Stimulated activated CD8-positive, alpha-beta memory T cell treated with anti-CD3 and anti-CD28 coated beads, Interleukin-4, amount 100 ng/mL, for 48 hours (primary cell): ENCODE measurements at places on chromosomes 7 and 10.

DNA sequence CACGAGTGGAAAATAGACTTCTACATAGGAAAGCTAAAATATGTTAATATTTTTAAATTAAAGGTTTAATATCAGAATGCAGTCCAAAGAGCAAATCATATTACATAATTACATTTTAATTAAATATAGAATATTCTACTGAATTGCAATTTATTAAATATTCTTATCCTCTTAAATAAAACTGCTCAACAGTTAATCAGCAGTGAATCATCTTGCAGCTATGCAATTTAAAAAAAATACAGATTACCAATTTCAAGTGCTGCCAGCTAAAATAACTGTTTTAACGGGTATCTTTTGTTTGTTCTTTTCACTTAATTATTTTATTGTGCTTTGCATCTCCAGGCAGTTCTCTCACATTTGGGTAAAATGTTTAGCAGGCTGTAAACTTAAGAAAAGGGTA is 82.2 kb downstream of the ZNRF2 start:
- DNase-seq: no peak

DNA sequence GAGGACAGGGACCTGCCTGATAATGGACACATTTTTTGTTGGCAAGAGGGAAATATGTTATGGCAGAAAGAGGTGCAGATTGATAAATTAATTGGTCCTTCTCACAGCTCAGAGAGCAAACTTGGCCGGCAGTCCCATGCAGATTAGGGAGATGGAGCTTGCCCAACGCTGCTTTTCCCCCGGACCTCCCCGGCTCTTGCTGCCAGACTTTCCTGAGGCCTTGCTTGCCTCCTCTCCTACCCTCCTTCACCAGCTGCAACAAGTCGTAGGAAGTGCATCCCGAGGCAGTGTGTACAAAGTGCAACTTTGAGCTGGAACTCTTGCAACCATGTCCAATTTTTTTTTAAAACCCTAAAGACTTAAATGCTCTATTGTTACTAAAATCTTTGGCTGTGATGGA is 215.5 kb downstream of the LRMDA start:
- no peak for DNase-seq

GRCh38 chr7:134450294-134451000 is 8.5 kb downstream of the AKR1B1 start:
- DNase-seq: no peak

GRCh38 chr10:28954211-28954610 is 276.9 kb downstream of the BAMBI start:
- DNase-seq: no peak

DNA sequence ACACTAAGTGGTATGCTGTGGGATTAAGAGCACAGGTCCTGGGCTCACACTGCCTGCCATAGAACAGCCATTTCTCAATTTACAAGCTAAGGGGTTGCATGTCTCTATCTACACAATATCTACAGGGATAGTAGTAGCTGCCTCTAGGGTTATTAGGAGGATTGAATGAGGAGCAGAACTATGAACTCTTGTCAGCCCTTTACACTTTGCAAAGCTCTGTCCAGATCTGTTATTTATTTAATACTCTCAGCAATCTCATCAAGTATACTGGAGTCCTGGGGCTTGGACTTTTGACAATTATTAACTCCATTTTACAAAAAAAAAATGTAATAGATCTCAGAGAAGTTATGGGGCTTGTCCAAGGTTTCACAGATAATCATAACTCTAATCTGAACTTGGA is 6.8 kb downstream of the OPALIN start:
- no peak for DNase-seq

- DNase-seq: no peak
Observed at GRCh38 chr10:93991114-93991513, 2.6 kb upstream of the PLCE1 start.

- DNase-seq: no peak
Observed at GRCh38 chr7:98974906-98975816, 96.8 kb downstream of the TRRAP start.

DNA sequence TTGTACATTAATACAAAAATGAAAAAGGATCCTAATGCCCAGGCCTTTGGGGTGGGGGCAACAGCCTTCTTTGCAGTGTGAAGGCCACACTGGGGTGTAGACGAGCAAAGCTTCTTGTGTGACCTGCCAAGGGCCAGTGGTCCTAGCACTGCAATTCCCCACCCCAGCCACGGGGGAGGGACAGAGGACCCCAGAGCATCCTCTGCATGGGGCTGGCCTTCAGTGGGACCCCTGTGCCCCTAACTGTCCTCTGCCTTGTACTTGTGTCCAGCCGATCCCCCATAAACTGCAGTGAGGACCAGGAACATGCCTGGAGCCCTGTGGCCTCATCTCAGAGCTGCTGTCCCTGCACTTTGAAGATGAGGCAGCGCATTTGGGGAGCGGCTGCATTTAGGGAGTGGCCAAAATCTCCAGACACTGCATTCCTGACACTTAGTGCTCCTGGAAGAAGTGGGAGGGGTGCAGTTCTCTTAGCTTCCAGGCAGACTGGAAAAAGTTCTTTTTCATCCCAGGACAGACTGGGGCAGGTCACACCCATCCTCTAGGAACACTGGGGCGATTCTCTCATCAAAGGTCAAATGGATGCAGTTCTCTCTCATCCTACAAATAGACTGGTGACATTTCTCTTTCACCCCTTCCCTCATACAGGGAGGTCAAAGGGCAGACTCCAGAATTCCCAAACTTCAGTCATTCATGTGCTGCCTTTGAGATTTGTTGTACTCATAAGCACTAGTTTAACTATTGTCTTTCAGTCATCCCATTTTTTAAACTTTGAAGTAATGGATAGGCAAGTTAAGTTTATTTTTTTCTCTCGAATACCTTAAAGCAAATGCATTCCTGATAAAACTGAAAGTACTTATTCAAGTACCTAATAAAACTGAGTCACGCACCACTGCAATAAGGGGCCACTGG is 922 bp upstream of the MYO1G start:
- no peak for DNase-seq

DNA sequence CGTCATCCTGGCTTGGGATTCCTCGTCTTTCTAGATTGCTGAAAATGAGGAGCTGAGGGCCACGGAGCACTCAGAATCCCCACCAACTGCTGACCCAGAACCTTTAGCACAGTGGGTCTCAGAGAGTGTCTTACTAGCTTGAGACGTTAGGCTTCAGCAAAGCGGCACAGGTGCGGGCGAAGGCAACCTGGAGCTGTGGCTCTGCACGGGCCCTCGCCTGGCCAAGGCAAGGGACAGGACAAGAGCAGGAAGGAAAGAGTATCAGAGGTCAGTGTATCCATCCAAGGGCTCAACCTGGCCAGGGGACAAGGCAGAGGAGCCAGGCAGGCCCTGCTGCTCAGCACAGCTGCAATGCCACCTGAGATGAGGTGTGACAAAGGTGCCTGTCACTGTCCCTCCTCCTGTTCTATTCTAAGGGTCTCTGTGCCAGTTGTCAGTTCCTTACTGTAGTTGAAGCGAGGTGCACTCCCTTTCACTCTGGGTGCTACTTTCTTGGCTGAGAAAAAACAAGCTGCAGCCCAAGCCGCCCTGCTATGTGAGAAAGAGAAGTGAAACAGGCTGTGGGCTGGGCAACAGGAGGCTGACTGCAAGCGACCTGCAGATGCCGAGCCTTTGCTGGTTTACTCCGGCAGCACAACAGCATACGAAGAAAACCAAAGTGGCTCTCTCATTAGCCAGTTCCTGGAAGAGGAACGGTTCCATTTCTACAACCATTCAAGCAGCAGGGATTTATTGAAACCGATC is 33.3 kb upstream of the KDM7A start:
- peak; percentile 74 for DNase-seq

- no peak for DNase-seq
Observed at GRCh38 chr7:80950550-80950967, 31.7 kb upstream of the SEMA3C start.

DNA sequence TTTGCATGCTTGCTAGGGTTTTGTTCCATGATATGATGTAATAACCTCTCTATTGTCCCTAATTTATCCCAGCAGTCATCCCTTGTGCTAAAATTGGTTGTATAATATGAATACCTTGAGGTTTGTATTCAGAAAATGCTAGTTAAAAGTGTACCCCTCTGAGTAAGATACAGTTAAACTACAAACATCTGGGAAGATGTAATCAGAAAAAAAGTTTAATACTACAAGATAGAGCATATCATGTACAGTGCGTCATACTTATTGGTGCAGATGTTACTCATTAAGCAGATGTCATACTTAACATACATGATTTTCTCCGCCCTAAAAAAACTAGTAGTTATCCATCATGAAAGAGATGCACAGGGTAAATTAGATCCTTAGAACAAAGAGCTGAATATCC is 336.1 kb upstream of the KCND2 start:
- DNase-seq: no peak

DNA sequence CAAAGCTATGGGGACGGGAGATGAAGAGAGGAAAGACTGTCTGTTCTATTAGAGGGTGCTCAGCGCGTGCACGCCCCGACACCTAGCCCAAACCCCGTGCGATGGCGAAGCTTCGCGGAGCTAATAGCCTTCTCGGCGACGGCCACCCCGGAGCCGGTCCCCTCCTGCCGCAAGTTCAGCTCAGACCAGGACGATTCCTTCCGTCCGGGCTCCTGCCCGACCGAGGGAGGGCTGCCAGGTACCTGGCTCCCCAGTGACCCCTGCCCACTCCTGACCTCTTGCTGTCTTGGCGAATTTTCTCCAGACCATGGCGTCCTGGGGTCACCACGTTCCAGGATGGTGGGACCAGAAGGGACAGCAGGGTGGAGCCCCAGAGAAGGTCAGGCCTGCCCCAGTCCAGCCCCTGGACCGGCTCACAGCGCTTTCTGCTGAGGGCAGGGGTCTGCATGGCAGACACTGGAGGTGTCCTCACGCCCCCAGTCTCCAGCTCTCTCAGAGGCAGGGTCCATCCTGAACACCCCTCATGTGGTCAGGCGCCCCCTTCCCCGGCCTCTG is 36.7 kb downstream of the UNCX start:
- DNase-seq: no peak

DNA sequence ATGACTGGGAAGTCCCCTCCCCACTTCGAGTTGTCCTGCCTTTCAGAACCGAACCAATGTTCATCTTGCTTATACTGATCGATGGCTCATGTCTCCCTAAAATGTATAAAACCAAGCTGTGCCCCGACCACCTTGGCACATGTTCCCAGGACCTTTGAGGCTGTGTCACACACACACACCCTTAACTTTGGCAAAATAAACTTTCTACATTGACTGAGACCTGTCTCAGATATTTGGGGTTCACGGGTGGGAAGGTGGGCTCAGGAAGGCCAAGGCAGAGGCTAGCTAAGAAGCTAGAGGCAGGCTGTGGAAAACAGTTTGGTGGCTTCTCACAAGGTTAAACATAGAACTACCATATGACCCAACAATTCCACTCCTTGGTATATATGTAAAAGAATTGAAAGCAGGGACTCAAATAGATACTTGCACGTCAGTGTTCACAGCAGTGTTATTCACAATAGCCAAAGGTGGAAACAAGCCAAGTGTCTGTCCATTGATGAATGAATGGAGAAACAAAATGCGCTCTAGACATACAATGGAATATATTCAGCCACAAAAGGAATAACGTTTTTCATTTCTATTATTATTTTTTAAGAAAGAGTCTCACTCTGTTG is 15.4 kb downstream of the PRF1 start:
- DNase-seq: no peak

DNA sequence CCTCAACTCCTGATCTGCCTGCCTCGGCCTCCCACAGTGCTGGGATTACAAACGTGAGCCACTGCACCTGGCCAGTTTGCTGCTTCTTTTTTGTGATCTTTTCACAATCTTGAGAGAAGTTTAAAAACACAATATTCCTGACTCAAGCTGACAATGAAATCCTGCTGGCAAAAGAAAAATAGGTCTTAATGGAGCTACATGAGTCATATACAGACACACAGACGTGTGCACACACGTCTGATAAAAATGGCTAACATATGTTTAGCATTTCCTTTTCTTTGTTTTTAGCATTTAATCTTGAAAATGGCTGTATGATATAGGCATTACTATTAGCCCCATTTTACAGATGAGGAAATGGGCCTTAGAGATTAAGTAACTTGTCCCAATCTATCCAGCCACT is 29.4 kb upstream of the RAB18 start:
- DNase-seq: no peak

DNA sequence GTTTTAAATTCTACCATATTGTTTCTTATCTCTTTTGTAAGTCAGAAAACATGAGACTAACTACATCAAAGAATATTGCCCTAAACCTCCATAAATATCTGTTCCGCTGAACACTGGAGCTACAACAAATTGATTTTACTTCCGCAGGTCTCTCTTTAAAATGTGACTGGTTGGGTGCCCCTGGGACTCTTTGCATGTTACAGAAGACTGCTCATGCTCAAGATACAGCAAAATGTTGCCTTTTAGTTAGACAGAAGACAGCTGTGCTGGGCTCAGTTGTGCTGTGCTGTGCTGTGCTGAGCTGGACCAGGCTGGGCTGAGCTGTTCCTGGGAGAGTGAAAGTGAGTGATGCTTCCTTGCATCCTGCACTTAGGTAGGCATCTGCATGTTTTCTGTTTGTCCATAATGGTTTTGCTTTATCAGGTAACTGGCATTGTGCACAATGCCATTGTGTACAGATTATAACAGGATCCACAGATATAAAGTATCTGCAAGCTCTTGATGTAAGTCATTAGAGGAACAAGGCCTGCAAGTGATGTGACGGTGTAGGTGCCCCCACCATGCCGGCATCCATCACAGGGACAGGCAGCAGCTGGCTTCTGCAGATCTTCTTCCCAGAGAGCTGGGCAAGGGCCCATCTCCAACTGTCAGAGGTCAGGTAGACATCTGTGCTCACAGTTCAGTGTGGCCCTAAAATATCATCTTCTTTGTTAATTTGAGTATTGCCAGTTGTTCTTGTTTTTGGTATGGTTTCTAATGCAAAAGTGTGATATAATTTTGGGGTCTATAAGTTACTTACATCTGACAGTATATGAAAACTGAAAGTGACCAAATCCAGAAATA is 972.5 kb upstream of the CELF2 start:
- no peak for DNase-seq

- DNase-seq: no peak
Observed at GRCh38 chr10:10630281-10630680, 387.4 kb upstream of the CELF2 start.

DNA sequence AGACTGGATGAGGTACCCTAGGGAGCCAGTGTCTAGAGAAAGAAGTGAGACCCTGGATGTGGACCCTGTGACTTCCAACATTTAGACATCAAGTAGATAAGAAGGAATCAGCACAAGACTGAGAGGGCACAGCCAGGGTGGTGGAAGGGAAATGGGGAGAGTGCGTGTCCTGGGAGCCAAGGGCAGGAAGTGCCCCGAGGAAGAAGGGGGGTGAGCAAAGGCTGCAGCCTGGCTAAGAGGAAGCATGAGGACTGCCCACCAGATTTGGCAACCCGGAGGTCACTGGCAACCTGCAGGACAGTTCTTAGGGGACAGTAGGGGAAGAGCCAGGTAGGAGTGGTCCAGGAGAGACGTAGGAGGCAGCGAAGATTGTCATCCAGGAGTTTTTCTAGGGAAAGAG is 14.8 kb downstream of the COL13A1 start:
- DNase-seq: no peak

- no peak for DNase-seq
Observed at GRCh38 chr10:98463976-98464754, 17.4 kb upstream of the HPS1 start.
